ENCODE measurements at places on chromosomes 7 and 10. TPM values are rescaled to one million over a fixed set of nuclear protein-coding genes. Genes with fewer than 3 reads are reported as not detected.

DNA sequence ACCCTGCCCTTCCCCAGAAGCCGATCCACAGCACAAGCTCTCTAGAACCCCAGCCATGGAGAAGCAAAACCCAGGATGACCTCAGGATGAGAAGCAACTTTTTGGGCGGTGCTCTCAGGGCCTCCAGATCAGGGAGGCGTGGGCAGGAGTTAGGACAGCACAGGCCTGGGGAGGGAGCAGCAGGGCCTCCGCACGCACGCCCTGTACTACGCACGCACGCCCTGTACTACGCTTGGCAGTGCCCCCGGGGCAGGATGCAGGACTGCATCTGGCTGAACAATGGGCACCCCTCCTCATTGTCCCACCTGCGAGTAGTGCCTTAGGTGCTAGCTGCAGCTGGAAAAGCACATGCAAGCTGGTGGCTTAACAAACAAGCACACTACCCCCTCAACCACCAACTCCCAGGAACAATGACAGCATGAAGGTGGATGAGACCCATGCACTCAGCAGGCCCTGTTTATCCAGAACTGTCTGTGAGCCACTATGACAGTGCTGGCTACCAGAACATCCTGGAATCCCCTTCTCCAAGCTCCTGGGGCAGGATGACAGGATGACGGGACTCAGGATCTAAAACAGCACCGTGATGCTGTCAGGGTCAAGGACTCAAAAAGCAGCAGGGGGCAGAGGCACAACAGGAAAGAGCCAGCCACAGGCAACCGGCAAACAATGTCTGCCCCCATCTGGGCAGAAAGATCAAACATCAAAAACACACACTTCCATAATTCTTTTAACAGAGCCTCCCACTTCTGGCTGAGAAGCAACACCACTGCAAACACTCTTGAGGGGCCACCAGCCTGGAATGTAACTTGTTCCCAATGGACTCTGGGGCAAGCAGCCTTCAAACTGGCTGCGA, 11.8 kb downstream of the PODXL start:
- DNase-seq: no peak
- H3K4me1 ChIP-seq: peaks cover 57% of the 10 kb centered on the region
- no peaks in the 10 kb centered on the region for H3K27me3 ChIP-seq
- H3K27ac ChIP-seq: peak overlapping the region; percentile 50
- no peak overlapping the region for H3K4me3 ChIP-seq
- no peaks in the 10 kb centered on the region for H3K36me3 ChIP-seq

GRCh38 chr10:34740321-34740720, 74.8 kb downstream of the PARD3 start:
- no peaks in the 10 kb centered on the region for H3K27me3 ChIP-seq
- H3K4me3 ChIP-seq: peak overlapping the region; percentile 17
- no peak for DNase-seq
- H3K4me1 ChIP-seq: peaks cover 29% of the 10 kb centered on the region
- H3K27ac ChIP-seq: peak overlapping the region; percentile 10

- H3K4me1 ChIP-seq: peaks cover 13% of the 10 kb centered on the region
- H3K36me3 ChIP-seq: no peaks in the 10 kb centered on the region
- H3K27ac ChIP-seq: no peak overlapping the region
- no peaks in the 10 kb centered on the region for H3K27me3 ChIP-seq
- DNase-seq: no peak
- no peak overlapping the region for H3K4me3 ChIP-seq
Observed at GRCh38 chr7:134691546-134692343, 45.1 kb downstream of the BPGM start.

GRCh38 chr7:98719396-98719795, 102.3 kb downstream of the NPTX2 start:
- no peak overlapping the region for H3K27ac ChIP-seq
- H3K36me3 ChIP-seq: no peaks in the 10 kb centered on the region
- no peak for DNase-seq
- H3K27me3 ChIP-seq: no peaks in the 10 kb centered on the region
- H3K4me3 ChIP-seq: no peak overlapping the region
- H3K4me1 ChIP-seq: no peaks in the 10 kb centered on the region

GRCh38 chr7:26910221-26910620, 45.8 kb upstream of the SKAP2 start:
- H3K27me3 ChIP-seq: no peaks in the 10 kb centered on the region
- no peaks in the 10 kb centered on the region for H3K4me1 ChIP-seq
- H3K27ac ChIP-seq: no peak overlapping the region
- no peak overlapping the region for H3K4me3 ChIP-seq
- no peak for DNase-seq

GRCh38 chr7:122628651-122629411, 70.1 kb downstream of the RNF133 start:
- H3K27ac ChIP-seq: no peak overlapping the region
- no peak overlapping the region for H3K4me3 ChIP-seq
- no peaks in the 10 kb centered on the region for H3K36me3 ChIP-seq
- H3K4me1 ChIP-seq: no peaks in the 10 kb centered on the region

- no peaks in the 10 kb centered on the region for H3K36me3 ChIP-seq
- DNase-seq: no peak
- H3K27me3 ChIP-seq: no peaks in the 10 kb centered on the region
- no peak within 1 kb of the TSS for H3K4me3 ChIP-seq
Observed at GRCh38 chr7:113918946-113919345, at the start of gene PPP1R3A. PPP1R3A (minus strand) TSS chr7:113919009; CDS start chr7:113918996, 13 bp downstream.

Gene UCMA
- total RNA-seq: not detected

DNA sequence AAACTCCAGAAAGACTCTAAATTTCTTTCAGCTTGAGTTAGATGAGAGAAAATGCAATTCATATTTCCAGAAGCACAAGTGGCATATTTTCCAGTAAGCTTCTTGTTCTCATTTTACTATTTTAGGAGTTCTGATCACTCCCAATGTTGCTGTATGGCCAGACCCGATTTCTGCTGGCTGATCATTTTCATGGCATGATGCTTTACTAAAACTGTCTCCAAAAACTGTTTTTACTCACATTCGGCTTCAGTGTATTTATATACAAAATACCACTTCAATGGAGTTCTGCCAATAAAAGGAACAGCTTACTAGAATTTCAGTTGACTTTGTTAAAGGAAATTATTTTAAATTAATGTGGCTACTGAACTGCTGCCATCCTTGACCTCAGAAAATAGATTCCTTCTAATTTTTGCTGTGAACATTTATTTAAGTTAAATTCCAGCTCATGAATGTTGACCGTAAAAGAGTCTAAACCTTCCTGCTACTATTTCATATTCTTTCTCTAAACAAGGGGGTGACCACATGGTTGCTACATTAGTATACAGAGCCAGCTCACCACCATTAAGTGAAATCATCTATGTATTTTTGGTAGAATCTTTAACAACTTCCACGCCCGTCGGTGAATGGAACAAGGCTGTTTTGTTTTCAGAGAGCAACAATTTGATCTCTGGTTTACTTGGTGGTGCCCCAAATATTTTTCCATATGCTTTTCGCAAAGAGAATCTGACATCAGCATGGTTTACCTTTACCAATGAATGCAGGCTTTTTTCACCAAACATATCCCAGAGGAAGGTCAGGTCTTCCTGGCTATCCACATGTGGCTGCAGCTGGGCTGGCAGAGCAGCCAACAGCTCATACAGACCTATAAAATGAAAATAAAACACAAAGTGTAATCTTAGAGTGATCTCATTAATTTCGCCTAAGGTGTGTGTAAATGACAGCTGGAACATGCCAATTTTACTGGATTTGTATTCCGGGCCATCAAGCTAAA, 101.2 kb downstream of the MPP7 start:
- H3K27me3 ChIP-seq: no peaks in the 10 kb centered on the region
- H3K36me3 ChIP-seq: no peaks in the 10 kb centered on the region
- DNase-seq: no peak
- no peak overlapping the region for H3K27ac ChIP-seq
- H3K4me3 ChIP-seq: no peak overlapping the region

DNA sequence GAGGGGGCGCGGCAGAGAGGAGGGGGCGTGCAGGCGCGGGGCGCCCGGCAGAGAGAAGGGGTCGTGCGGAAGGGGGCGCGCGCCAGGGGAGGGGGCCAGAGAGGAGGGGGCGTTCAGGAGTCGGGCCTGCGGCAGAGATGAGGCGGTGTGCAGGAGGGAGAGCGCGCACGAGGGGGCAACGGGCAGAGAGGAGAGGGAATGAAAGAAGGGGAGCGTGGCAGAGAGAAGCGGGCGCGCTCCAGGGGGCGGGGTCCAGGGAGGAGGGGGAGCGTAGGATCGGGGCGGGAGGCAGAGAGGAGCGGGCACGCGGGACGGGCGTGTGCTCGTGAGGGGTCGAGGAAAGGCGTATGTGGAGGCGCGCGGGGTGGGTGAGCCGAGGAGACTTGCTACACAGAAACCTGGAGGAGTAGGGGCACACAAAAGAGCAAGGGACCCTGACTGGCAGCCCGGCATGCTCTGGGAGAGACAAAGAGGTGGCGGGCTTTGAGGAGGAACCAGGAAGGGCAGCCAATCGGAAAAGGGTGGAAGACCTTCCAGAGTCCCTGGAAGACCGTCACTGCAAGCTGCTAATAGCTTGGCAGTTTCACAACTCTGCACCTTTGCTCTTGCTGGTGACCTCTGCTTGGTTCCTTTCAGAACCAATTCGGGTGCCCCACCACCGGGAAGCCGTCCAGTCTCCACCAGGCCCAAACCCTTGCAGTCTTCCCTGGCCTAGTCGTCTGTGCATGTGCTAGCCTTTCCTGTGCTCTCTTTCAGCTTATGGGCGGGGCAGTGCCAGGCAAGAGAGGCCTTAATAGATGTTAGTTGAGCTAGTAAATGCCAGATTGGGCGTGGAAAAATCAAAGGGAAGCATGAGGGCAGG, 639 bp downstream of the DYDC2 start:
- H3K36me3 ChIP-seq: no peaks in the 10 kb centered on the region
- peak overlapping the region; percentile 40 for H3K4me3 ChIP-seq
- no peak overlapping the region for H3K27ac ChIP-seq
- peaks cover 18% of the 10 kb centered on the region for H3K27me3 ChIP-seq
- H3K4me1 ChIP-seq: peaks cover 6% of the 10 kb centered on the region
